Muscle of back (tissue), 13 donors: ENCODE measurements at places on chromosomes 7 and 10.

GRCh38 chr7:125450749-125451148 is 521.1 kb upstream of the POT1 start:
- no peak for DNase-seq

GRCh38 chr7:121181357-121181756 is 147.4 kb upstream of the WNT16 start:
- DNase-seq, result no peak

- DNase-seq, result no peak
These were observed 65.5 kb downstream of the LRRC17 start for GRCh38 chr7:102978284-102978683.

DNA sequence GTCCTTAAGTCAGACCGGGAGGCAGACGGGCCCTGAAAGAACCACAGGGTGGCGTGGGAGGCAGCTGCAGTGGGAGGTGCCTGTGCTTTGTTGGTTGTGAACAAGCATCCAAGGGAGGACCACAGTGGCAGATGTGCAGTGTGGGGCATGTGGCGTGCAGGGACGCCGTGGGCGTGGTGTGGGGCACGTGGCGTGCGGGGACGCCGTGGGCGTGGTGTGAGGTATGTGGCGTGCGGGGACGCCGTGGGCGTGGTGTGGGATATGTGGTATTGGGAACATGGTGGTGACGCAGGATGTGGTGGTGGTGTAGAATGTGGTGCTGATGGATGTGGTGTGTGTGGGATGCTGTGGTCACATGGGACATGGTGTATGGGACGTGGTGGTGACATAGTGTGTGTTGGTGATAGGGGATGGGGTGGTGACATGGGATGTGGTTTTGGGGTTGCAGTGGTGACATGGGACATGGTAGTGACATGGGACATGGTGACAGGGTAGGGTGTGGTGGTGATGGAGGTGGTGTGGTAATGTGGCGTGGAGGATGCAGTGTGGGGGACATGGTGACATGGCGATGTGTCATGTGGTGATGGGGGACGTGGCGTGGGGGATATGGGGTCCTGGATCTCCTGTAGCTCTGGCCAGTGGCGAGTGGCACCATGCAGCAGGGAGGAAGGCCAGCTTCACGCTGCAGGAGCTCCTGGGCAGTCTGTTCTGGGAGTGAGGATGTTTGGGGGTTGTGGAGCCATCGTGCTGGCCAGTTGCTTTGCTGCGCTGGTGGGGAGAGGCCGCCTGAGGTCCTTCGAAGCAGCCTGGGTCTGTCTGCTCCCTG is 78.8 kb downstream of the INPP5A start:
- no peak for DNase-seq

DNA sequence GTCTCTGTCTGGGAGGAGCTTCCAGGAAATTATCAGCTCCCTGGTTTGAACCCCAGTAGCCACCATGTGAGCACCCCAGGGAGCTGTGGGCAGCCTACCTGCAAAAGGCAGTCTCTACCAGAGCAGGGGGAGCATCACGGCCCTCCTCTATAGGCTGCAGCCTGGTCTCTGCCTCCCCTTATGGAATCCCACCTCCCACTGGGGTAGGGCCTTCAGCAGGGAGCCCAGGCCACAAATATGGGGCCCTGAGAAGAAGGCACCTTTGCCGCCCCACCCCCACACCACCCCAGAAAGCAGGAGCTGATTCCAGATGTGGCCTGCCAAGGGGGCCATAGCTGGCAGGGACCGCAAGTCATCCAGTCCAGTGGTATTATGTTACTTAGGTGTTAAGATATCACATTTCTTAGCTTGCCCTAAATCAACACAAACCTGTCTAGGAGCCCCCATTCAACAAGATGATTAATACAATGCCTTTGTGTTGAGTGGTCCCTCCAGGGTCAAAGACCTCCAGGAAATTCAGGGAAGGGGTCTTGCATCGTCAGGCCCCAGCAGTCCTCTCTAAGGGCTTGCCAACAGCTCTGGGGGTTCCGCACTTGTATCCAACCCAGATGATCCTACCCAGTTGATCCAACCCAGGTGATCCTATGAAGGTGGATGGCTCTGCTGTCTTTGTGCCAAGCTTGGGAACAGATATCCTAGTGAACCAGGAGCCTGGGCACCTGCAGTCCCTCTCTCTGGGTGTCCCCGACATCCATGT is 114.9 kb downstream of the OAT start:
- no peak for DNase-seq

GRCh38 chr10:50063100-50063499 is 4.7 kb upstream of the WASHC2A start:
- DNase-seq, result no peak

DNA sequence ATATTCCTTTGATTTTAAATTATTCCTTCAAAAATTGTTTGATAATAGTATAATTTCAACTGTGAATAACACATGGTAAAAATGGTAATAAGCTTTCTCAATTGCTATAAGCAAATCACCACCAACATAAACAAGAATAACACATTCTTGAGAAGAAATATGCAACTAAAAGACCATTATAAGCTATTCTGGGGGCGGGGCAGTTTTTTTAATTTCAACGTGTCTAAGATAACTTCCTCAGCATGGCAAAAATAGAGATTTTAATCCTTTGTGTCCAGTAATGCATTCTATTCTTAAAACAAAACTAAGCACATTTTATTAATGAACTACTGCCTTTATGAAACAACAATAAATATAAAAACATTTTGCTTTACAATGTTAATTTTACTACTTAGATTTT is 1.5 kb downstream of the DNAJC12 start:
- DNase-seq, result no peak

DNA sequence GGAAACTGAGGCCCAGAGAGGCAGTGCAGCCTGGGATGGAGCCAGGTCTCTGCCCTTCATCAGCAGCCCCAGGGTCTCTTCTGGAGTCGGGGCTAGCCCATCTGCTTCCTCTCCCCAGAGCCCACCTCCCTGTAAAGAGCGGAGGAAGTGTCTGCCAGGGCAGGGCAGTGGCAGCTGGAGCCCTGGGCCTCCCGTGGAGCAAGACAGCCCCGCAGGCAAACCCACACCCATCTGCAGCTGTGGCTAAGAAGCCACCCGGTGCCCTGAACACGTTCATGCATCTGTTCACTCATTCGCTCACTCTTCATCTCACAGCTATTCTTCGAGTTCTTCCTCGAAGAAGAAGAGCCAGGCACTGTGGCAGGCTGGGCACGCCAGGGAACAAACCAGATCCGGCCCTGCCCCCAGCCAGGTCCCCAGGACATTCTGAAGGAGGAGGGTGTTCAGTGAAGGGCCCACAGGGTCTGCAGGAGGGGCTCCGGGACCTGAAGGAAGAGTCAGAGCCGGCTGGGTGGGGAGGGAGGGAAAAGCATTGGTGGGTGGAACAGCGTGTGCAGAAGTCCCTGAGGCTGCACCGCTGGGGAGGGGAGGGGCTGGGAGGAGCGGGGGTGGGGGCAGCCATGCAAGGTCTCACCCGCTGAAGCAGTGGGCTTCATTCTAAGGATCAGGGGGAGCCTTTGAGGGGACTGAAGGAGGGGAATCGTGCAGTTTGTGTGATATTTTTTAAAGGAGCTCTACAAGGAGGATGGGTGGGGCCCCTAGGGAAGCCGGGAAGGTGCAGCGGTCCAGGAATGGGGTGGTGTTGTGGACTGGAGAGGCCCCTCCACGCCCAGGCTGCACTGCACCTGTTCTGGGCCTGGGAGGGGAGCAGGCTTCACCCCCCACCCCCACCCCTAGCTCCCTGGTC is 99.1 kb downstream of the UNCX start:
- no peak for DNase-seq

- no peak for DNase-seq
These were observed 115.6 kb downstream of the CDK6 start for GRCh38 chr7:92720604-92721350.

DNA sequence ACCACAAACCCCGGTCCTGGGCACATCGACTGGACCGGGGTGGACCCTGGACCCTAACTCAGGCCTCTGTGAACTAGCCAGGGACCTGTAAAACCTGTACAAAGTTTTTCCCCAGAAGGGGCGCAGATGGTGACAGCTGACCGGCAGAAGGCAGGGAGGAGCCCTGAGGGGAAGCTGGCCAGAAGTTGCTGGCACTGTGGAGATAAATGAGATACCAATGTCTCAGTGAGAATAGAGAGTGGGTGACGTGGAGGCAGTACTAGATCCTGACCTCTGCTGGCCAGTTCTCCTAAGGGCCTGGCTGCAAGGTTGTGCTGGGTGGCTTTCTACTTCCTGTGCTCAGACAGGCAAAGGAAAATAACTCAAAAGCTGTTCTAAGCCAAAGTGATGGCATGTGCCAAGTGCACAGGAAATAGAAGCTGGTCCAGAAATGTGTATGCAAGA is 10.6 kb upstream of the TSPAN14 start:
- no peak for DNase-seq

DNA sequence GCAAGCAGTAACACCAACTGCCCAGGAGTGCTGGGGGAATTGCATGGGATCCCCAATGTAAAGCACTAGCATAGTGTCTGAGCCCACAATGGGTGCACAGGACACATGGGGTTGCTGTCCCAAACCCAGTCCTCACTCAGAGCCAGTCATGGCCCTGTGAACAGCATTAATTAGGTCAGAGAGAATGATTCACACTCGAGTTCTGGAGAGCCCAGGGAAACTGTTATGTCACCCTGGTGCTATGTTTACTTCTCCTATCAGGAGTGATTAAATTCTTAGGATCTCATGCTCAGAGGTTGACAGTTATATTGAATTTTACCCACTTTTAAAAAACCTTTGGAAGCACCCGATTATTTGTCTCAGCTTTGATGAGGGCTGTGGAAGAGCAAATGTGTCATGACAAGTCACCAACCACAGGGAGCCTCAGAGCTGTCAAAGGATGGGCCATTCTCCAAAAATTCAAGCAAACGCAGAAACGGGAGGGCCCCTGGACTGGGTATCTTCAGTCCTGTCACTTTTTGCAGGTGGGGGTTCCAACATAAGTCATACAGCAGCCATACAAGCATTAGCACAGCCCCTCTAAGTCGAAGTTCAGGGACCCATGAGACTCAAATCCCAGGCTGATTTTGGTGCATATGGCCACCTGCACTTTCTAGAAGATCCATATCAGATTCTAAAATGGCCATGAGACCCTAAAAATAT is 1.3 kb upstream of the RASSF4 start:
- DNase-seq, result no peak

DNA sequence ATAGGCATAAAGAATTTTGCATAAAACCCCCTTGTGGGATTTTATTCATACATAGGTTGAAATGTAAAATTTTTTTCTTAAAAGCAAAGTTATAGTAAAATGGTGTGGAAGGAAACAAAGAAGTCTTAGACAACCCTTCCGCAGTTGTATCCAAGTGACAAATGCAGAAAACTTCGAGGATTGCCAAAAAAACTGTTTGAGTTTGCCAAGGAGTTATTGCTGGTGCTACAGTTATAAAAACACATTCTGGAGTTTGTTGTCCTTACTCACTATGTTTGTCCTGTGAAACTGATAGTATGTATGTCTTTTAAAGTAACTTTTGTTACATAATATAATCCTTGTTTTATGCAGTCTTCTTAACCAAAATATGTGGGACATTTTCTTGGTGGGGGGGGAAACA is 120.3 kb downstream of the FOXP2 start:
- DNase-seq, result no peak

GRCh38 chr7:135539629-135540028 is 18.1 kb upstream of the NUP205 start:
- no peak for DNase-seq

DNA sequence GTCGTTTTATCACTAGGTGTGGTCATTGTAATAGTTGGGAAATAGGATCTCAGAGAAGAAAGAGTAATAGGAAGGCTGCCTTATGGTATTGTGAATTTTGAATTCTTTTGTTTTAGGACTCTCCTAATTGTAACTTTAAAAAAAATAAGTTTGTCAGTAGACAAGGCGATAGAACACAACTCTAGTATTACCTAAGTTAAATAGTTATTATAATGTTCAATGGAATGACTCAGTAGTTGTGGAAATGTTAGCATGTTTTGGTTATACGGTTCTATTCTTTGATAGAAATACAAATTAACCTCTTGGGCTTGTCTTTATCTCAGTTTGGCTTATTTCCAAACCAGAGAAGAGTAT is 1.4 kb downstream of the DNAH11 start:
- no peak for DNase-seq

DNA sequence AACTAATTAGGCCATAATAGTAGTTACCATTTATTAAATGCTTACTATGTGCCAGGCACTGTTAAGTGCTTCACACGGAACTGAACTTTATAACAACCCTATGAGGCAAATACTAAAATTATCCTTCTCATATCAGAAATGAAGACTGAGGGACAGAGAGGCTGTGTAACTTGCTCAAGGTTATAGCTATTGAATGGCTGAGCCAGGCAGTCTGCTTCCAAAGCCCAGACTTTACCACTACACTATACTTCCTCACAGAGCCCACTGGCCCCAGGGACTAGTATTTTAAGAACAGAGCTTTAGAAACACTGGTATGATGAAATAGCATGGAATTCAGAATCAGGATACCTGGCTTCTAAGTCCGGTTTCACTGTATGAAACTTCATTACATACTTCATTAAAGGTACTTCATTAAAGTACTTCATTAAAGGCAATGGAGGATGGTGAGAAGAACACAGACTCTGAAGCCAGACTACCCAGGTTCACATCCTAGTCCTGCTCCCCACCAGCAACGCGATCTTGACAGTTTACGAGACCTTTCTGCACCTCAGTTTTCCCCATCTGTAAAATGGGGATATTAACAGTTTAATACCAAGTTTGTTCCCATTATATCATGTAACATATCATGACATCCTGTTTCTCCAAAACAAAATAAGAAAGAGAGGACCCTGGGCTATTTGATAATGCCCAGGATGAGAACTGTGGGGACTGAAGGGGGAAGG is 19.6 kb downstream of the ANXA11 start:
- DNase-seq, result no peak

GRCh38 chr10:64097391-64098122 is 576.4 kb downstream of the REEP3 start:
- no peak for DNase-seq

DNA sequence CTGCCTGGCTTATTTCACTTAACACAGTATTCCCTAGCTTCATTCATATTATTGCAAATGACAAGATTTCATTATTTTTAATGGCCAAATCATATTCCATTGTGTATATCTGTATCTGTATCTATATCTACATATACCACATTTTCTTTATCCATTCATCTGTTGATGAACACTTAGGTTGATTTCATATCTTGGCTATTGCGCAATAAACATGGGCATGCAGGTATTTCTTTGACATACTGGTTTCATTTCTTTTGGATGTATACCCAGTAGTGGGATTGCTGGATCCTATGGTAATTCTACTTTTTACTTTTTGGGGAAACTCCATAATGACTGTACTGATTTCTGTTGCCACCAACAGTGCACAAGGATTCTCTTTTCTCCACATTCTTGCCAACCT is 68.9 kb upstream of the CREB5 start:
- DNase-seq, result no peak

DNA sequence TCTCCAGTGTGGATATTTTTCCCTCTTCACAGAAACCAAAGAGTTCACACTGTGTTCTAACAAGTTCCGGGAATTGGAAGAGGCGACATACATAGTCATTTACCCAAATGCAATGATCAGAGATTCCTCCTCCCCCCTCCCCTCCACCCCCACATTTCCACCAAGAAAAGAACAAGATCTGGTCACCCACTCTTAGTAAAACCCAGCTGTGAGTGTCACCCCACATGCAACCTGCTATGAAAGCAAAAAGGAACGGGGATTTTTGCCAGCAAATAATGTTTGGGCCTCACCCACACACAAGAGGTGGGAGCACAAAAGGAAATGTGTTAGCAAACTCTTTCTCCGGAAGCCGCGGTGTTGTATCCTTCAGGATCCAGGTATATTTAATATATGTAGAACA is 745.0 kb upstream of the AUTS2 start:
- DNase-seq, result no peak

- no peak for DNase-seq
These were observed 805.6 kb downstream of the NRG3 start for GRCh38 chr10:82680608-82681007.

- peak; percentile 73 for DNase-seq
These were observed 421.4 kb downstream of the GALNT17 start for GRCh38 chr7:71553306-71553705.
